ENCODE measurements at places on chromosomes 13 and 19. TPM values are rescaled to one million over a fixed set of nuclear protein-coding genes. Genes with fewer than 3 reads are reported as not detected.

GRCh38 chr19:7441468-7442146 is 47.2 kb downstream of the PEX11G start:
- no peaks in the 10 kb centered on the region for H3K4me1 ChIP-seq
- DNase-seq, result no peak
- no peak overlapping the region for H3K4me3 ChIP-seq
- no peaks in the 10 kb centered on the region for H3K27me3 ChIP-seq

DNA sequence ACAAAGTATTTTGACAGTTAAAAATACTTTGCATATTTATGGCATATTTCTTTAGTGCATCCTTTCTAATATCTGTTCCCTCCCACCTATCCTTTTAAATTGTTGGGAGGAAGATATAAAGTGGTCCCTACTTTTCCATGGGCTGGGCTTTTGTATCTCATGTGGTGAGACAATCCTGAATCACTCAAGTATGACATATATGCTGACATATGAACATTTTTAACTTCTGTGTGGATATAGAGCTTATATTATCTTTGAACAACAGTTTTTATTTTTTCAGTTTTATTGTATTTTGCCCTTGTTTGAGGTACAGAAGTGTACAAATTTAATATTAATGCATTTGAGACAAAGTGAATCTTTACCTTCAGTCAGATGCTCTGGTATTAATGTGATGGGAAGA is 3.4 kb downstream of the ZMYM2 start:
- no peak for DNase-seq
- peaks cover 8% of the 10 kb centered on the region for H3K36me3 ChIP-seq
- peaks cover 18% of the 10 kb centered on the region for H3K4me1 ChIP-seq
- H3K4me3 ChIP-seq, result no peak overlapping the region
- no peak overlapping the region for H3K27ac ChIP-seq

- H3K27ac ChIP-seq, result peak overlapping the region; percentile 60
- peaks cover 11% of the 10 kb centered on the region for H3K36me3 ChIP-seq
- peaks cover 3% of the 10 kb centered on the region for H3K4me1 ChIP-seq
- no peaks in the 10 kb centered on the region for H3K27me3 ChIP-seq
- peak; percentile 41 for DNase-seq
- H3K4me3 ChIP-seq, result no peak overlapping the region
Measured at GRCh38 chr19:47210689-47211316, 20.2 kb downstream of the BBC3 start.

GRCh38 chr19:6068711-6069110 is 41.6 kb downstream of the RFX2 start:
- H3K4me3 ChIP-seq, result no peak overlapping the region
- no peaks in the 10 kb centered on the region for H3K36me3 ChIP-seq
- no peaks in the 10 kb centered on the region for H3K27me3 ChIP-seq
- H3K27ac ChIP-seq, result no peak overlapping the region

GRCh38 chr19:15251749-15252397 is 19.6 kb upstream of the EPHX3 start:
- H3K36me3 ChIP-seq, result peaks cover 31% of the 10 kb centered on the region
- peak; percentile 90 for DNase-seq
- no peaks in the 10 kb centered on the region for H3K27me3 ChIP-seq
- H3K4me3 ChIP-seq, result peak overlapping the region; percentile 26
- H3K4me1 ChIP-seq, result peaks cover 59% of the 10 kb centered on the region

GRCh38 chr13:73832825-73833224 is 301.4 kb downstream of the KLF12 start:
- H3K36me3 ChIP-seq, result no peaks in the 10 kb centered on the region
- no peak for DNase-seq
- no peaks in the 10 kb centered on the region for H3K27me3 ChIP-seq
- peaks cover 6% of the 10 kb centered on the region for H3K4me1 ChIP-seq

GRCh38 chr13:45928176-45928575 is 76.6 kb upstream of the SIAH3 start:
- H3K27me3 ChIP-seq, result peaks cover 19% of the 10 kb centered on the region
- H3K27ac ChIP-seq, result no peak overlapping the region
- no peak overlapping the region for H3K4me3 ChIP-seq
- DNase-seq, result no peak
- H3K36me3 ChIP-seq, result no peaks in the 10 kb centered on the region
- no peaks in the 10 kb centered on the region for H3K4me1 ChIP-seq

DNA sequence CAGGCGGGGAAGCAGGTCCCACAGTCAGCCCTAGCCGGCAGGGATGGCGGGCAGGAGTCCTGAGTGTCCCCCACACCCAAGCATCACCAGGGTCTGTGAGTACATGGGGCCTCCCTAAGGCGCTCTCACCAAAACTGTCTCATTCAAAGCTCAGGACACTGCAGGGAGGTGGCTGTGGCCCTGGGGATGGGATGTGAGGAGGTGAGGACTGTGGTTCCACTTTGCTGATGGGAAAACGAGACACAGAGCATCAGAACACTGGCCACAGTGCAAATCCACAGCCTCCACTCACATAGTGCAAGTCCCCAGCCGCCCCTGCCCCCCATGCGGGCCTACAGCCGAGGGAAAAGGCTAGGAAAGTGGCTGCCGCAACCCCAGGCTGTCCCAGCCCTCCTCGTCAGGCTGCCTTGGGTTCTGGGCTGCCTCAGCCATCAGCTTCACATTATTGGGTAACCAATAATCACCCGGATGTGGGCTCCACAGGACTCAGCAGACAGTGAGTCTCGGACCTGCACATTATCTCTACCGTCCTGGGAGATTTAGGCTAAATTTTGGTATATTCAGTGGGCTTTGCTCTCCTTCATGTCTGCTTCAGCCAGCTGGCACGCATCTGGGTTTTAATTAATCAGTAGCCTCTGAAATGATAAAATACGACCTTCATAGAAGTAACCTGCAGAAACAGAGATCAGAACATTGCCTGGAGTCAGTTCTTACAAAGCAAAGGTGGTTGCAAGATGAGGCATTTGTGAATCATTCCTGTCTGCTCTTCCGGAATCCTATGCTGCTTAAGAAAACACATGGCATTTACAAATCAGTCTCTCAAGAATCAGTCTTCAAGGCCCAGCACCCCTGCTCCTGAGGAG is 77.0 kb downstream of the SOX1 start:
- H3K36me3 ChIP-seq, result no peaks in the 10 kb centered on the region
- no peak overlapping the region for H3K4me3 ChIP-seq
- H3K27me3 ChIP-seq, result no peaks in the 10 kb centered on the region

- H3K36me3 ChIP-seq, result no peaks in the 10 kb centered on the region
- H3K4me1 ChIP-seq, result no peaks in the 10 kb centered on the region
- H3K27ac ChIP-seq, result no peak overlapping the region
Measured at GRCh38 chr13:112229992-112230872, 145.9 kb upstream of the SPACA7 start.

- peaks cover 52% of the 10 kb centered on the region for H3K4me1 ChIP-seq
- DNase-seq, result peak; percentile 22
- no peaks in the 10 kb centered on the region for H3K36me3 ChIP-seq
- no peak overlapping the region for H3K4me3 ChIP-seq
- H3K27ac ChIP-seq, result peak overlapping the region; percentile 43
- H3K27me3 ChIP-seq, result no peaks in the 10 kb centered on the region
Measured at GRCh38 chr19:6238256-6238642, 41.5 kb downstream of the MLLT1 start.

KLK13 gene
- not detected for total RNA-seq

ADGRE3 gene
- total RNA-seq, result not detected

ZNF491 gene
- not detected for total RNA-seq

EXOC3L2 gene
- 0.61 TPM for total RNA-seq

FXYD1 gene
- total RNA-seq, result 1.1 TPM

TSEN34 gene
- 50.1 TPM for total RNA-seq

PSPN gene
- total RNA-seq, result 3.0 TPM

ZNF100 gene
- 8.9 TPM for total RNA-seq

Data from astrocyte (in vitro differentiated cells and primary cell).